NCI-H1930 (cell line): ENCODE measurements at places on chromosomes 3 and 15.

DNA sequence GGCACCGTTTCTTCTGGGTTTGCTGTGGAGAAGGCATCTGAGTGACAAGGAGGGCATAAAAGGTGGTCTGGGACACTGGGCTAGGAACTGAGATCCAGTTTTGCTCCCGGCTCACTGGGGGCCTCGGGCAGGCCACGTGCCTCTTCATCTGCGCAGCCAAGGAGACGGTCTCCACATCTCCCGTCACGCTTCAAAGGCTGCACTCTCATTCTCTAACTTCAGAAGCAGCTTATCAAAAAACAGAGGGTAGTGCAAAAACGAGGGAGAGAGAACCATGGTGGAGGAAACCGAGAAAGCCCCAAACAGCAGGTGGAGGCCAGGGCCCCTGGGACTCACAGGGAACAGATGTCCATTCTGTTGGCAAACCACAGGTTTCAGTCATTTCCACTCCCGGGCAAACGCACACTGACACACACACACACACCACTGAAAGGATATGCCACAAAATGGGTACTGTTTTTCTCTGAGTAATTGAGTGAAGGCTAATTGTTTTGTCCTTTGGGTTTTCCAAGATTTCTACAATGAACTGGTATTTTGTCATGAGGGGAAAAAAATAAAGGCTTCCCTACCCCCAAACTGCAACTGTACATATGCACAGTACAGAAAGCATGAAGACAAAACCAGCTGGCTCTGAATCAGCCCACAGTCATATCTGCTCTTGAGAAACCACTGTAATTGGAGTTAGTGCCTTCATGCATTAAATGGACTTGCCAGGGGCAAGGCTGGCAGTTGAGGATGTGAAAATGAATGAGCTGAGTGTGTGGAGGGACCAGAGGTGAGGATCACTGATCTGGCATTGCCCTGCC is 71.9 kb downstream of the MGLL start:
- DNase-seq, result no peak

DNA sequence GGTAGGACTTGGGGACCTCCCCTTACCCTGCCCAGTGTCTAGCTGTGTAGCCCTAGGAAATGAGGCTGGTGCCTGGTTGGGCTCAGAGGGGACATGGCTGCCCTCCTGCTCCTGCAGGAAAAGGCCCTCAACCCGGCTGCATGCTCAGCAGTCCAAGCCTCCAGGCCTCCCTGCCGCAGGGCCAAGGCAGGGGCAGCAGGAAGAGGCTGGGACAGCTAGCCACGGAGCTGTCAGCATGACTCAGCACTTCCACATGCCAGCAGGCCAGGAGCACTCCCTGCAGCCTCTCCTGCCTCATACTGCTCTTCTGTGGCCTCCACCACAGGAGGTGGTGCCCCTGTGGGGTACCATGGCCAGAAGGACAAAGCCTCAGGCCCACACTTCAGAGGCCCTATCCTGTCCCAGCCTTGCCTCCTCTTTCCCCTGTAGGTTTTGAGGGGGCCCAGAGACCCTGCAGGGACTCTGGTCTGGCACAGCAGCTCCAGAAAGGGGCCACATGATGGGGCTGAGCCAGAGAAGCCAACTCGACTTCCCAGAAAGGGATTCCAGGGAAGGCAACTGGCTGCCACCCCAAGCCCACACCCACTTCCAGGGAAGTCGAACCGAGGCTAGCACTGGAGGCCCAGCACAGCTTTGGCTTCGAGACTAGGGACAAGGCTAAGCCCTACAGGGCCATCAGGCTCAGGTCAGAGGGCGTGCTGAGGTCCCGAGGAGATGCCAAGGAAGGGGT is 19.5 kb downstream of the TKT start:
- no peak for DNase-seq

- DNase-seq, result no peak
These were observed 108.5 kb upstream of the NLGN1 start for GRCh38 chr3:173289072-173289471.

DNA sequence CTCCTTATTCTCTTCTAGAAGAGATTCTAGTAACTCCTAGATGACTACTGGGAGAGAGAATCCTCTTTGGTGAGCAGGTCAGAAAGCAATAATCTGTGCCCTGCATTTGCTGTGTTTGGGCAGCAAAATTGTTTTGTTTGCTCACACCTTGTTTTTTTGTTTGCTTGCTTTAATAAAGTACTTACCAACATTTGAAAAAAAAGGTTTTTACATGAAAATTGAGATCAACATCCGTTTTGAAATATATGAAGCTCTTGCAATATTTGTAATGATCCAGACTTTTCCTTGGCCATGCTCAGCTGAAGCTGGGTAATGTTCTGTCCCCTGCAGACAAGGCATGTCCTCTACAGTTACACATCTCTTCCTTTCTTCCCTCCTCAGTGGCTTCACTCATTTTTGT is 62.2 kb downstream of the DIPK2A start:
- DNase-seq, result no peak

- no peak for DNase-seq
These were observed 52.3 kb downstream of the PCSK6 start for GRCh38 chr15:101437209-101437608.

GRCh38 chr3:134718726-134719125 is 67.9 kb upstream of the KY start:
- no peak for DNase-seq
